ENCODE measurements at places on chromosomes 4 and X. TPM values are rescaled to one million over a fixed set of nuclear protein-coding genes. Genes with fewer than 3 reads are reported as not detected.

Gene AMBN
- not detected for total RNA-seq

Gene KIAA0232
- 58.4 TPM for total RNA-seq

Gene ARX
- not detected for total RNA-seq

DNA sequence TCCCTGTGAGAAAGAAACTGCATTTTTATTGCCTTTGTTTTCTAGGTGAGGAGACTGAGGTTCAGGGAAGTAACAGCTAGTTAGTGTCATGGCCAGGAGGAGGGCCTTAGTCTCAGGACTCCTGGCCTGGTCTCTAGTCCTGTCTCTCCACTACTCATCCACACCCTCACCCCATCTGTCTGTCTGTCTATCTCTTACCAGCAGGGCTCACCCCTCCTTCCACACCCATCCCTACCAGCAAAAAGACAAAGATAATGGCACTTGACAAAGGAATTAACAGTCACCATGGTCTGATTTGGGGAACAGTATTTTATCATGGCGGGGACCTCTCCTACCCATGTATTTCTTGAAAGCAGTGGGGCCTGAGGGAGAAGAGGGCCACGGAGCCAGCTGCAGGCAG is 125.8 kb downstream of the REPS2 start:
- DNase-seq = no peak
- no peaks in the 10 kb centered on the region for H3K4me1 ChIP-seq
- no peak overlapping the region for H3K27ac ChIP-seq
- H3K4me3 ChIP-seq = no peak overlapping the region
- no peaks in the 10 kb centered on the region for H3K27me3 ChIP-seq

GRCh38 chr4:180538384-180539057 is 1704.7 kb upstream of the TENM3 start:
- no peak overlapping the region for H3K4me3 ChIP-seq
- DNase-seq = no peak
- H3K36me3 ChIP-seq = no peaks in the 10 kb centered on the region
- H3K27ac ChIP-seq = no peak overlapping the region
- no peaks in the 10 kb centered on the region for H3K27me3 ChIP-seq

GRCh38 chr4:57905965-57906364 is 795.8 kb upstream of the IGFBP7 start:
- H3K27me3 ChIP-seq = no peaks in the 10 kb centered on the region
- no peak for DNase-seq
- H3K4me1 ChIP-seq = no peaks in the 10 kb centered on the region
- no peaks in the 10 kb centered on the region for H3K36me3 ChIP-seq

GRCh38 chr4:67885762-67886161 is 2.0 kb upstream of the TMPRSS11D start:
- H3K27ac ChIP-seq = no peak overlapping the region
- H3K27me3 ChIP-seq = no peaks in the 10 kb centered on the region
- DNase-seq = no peak
- H3K36me3 ChIP-seq = no peaks in the 10 kb centered on the region

DNA sequence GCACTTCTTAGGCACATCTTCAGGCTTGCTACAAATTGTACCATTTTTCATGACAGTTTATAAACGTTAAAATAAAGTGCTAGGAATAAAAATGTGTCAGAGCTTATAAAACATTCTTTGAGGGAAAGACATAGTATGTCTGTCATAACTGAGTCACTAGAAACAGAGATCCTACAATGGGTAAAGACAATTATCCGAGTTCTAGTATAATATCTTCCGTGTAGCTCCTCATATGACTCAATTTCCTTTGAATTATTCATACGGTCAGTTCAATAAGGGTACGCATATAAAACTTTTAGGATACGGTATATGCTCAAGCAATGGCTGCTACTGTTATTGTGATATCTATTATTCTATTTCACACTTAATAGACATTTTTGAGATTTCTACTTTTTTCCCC is 349.1 kb downstream of the PCDH10 start:
- no peaks in the 10 kb centered on the region for H3K27me3 ChIP-seq
- no peak for DNase-seq
- no peaks in the 10 kb centered on the region for H3K4me1 ChIP-seq
- no peak overlapping the region for H3K4me3 ChIP-seq
- H3K27ac ChIP-seq = no peak overlapping the region
- H3K36me3 ChIP-seq = no peaks in the 10 kb centered on the region

DNA sequence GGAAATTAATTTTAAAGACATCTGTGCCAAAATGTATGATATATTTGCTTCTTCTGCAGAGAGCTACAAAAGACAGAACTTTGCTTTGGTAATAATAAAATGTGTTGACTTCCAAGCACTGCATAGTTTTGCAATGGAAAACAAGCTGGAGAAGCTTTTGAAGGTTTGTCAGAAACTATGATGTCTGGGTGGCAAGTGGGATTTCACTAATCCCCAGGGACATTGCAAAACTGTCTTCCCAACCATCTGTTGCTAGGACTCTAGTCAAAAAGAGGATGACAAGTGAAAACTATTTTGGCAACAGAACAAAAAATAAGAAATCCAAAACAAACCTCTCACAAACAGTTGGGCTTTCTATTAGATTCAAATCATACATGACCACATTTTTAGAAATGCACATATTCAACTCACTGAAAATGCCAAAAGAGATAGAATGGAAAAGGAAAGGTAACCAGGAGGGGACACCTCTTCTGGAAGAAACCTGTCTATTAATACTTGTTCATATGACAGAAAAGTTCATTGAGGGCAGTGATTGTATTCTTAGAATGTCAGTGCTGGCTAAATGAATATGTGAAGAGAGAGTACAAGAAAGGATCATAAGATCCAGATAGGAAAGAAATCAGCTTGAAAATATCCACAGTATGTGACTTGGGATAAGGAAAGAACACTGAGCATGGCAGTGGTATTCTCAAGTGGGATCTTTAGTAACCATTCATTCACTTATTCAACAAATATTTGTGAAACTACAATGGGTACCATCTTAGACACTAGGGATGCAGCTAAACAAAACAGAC is 228.0 kb downstream of the RASL11B start:
- peaks cover 24% of the 10 kb centered on the region for H3K4me1 ChIP-seq
- no peak for DNase-seq

DNA sequence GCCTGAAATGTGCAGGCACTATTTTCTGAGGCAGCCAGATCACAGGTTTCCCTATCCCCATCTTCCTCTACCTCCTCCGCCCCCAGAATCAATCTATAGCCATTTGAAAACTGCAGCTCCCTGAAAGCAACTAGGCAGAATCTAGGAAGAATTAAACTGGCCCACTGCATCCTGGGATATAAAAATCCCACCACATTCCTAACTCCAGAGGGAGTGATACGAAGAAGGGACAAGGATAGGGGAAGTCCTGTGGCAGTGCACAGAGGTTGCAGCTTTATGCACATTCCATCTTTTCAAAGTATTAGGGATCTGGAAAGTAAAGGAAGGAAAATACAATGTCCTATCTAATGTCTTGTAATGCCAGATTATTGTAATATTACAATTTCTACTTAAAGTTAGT is 18.3 kb upstream of the HERC3 start:
- no peaks in the 10 kb centered on the region for H3K27me3 ChIP-seq
- no peaks in the 10 kb centered on the region for H3K36me3 ChIP-seq
- no peak for DNase-seq

- H3K27ac ChIP-seq = no peak overlapping the region
- no peak overlapping the region for H3K4me3 ChIP-seq
- no peaks in the 10 kb centered on the region for H3K27me3 ChIP-seq
- DNase-seq = no peak
- H3K4me1 ChIP-seq = no peaks in the 10 kb centered on the region
- no peaks in the 10 kb centered on the region for H3K36me3 ChIP-seq
These were observed 265.5 kb downstream of the UNC5C start for GRCh38 chr4:95283320-95283719.

DNA sequence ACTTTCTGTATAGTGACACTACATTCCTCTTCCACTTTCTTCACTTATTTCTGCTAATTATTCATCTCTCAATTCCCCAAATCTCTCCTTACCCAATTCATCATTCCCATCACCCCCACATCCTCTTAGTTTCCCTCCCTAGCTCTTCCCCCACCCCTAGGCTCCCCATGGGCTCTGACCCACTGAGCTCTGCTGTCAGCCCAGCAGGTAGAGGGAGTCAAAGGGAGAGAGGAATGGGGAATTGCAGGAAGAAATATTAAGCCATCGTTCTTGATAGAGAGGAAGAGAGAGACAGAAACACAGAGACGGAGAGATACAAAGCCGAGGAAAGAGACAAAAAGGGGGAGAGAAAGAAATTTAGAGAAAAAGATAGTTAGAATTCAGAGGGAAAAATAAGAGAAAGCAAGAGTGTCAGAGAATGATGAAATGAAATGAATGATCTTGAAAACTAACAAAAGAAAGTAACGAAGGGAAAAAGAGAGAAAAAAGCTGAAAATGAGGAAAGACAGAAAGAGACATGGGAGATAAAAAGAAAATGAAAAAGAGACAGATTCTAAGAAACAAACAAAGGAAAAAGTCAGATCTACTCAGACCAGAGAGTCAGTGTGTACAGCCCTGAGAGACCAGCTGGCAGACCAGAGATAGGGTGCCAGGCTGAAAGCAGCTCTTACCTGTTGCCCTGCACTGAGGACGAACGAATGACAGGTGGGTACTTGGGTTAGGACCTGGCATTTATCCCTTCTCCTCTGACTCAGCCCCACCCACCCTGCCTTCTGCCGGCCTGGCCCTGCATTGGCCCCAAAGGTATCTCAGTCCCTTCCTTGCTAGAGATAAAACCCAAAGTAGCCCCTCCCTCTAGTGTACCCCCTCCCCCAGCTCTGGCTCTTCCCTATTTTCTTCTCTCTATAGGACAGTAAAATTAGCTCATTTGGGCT is at the start of gene ALAS2:
ALAS2 (minus strand) TSS at position 707 of the 935 bp plus-strand sequence. CDS start 4,977 bp downstream, outside the sequence.
- no peaks in the 10 kb centered on the region for H3K27me3 ChIP-seq
- H3K4me1 ChIP-seq = no peaks in the 10 kb centered on the region
- no peaks in the 10 kb centered on the region for H3K36me3 ChIP-seq
- H3K27ac ChIP-seq = no peak within 1 kb of the TSS

DNA sequence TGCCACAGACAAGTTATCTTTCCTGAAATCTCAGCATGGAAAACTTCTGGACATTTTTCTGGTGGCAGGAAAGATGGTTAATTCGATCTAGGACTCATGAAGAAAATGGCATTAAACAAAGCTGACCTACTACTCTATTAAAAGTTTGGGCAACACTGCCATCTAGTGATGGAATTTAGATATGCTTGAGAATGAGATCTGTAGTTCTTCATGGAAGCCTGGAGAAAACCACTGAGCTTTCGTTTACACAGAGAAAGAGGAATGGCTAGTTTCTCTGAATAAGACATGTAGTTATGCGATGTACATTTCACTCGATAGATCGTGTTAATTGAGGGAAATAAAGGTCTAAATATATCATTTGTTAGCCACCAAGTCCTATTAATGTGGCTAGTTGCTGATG is 51.7 kb upstream of the CHRDL1 start:
- H3K27me3 ChIP-seq = no peaks in the 10 kb centered on the region
- H3K27ac ChIP-seq = no peak overlapping the region
- no peak for DNase-seq
- no peak overlapping the region for H3K4me3 ChIP-seq
- no peaks in the 10 kb centered on the region for H3K4me1 ChIP-seq

- H3K27ac ChIP-seq = no peak overlapping the region
- H3K4me1 ChIP-seq = no peaks in the 10 kb centered on the region
- H3K4me3 ChIP-seq = no peak overlapping the region
- no peaks in the 10 kb centered on the region for H3K36me3 ChIP-seq
- H3K27me3 ChIP-seq = no peaks in the 10 kb centered on the region
- no peak for DNase-seq
These were observed 30.0 kb upstream of the GALNT7 start for GRCh38 chr4:173138624-173139023.

DNA sequence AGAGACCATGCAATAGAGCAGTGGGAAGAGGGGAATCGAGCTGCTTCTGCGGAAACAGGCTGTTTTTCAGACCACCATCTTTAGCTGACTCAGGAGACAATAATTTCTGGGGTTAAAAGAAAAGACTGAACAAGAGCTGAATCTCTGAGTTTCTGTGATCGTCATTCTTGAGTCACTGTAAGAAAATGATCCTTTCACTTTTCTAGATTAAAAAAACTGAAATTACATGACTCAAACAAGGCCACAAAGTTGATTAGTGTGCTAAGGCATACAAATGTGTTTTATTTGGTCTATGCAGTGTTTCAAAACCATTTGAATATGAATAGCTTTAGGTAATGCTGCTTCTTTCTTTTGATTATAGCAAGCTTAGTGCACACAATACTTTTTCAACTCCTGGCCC is 194.4 kb upstream of the RPL34 start:
- no peak overlapping the region for H3K27ac ChIP-seq
- H3K27me3 ChIP-seq = no peaks in the 10 kb centered on the region
- H3K4me1 ChIP-seq = no peaks in the 10 kb centered on the region
- no peaks in the 10 kb centered on the region for H3K36me3 ChIP-seq
- no peak overlapping the region for H3K4me3 ChIP-seq
- DNase-seq = no peak

DNA sequence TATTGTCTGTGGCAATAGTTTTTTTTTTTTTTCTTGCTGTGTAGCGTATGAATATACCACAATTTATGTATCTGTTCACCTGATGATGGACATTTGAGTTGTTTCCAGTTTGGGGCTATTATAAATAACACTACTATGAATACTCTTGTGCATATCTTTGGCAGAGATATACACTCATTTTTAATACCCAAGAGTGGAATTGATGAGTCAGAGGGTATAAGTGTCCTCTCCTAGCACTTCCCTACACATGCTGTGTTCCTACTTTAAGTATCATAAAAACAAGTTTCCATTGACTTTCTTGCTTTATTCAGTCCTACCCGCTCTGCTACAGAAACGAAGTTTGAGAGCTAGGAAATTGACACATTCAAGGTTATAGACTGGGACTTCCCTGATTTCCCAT is 39.8 kb downstream of the XIAP start:
- H3K4me3 ChIP-seq = no peak overlapping the region
- no peak overlapping the region for H3K27ac ChIP-seq
- no peaks in the 10 kb centered on the region for H3K36me3 ChIP-seq
- H3K4me1 ChIP-seq = no peaks in the 10 kb centered on the region

DNA sequence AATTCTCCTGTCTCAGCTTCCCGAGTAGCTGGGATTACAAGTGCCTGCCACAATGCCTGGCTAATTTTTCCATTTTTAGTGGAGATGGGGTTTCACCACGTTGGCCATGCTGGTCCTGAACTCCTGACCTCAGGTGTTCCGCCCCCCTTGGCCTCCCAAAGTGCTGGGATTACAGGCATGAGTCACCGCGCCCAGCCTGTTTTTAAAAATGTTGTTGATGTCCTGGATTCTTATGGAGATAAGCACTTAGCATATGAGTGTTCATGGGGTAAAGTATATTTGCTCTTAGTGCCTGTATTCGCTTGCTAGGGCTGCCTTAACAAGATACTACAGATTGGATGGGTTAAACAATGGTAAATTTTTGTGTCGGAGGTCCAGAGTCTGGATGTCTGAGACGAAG is 91.7 kb downstream of the CEP44 start:
- H3K4me3 ChIP-seq = no peak overlapping the region
- no peaks in the 10 kb centered on the region for H3K4me1 ChIP-seq
- no peaks in the 10 kb centered on the region for H3K36me3 ChIP-seq
- no peak for DNase-seq

GRCh38 chrX:17009856-17010625 is 63.6 kb downstream of the REPS2 start:
- no peaks in the 10 kb centered on the region for H3K36me3 ChIP-seq
- no peak for DNase-seq
- no peak overlapping the region for H3K4me3 ChIP-seq
- H3K27me3 ChIP-seq = no peaks in the 10 kb centered on the region
- no peak overlapping the region for H3K27ac ChIP-seq
- H3K4me1 ChIP-seq = no peaks in the 10 kb centered on the region

Measured in heart left ventricle (tissue), 16 donors.